ENCODE measurements at places on chromosomes 11 and 22. TPM values are rescaled to one million over a fixed set of nuclear protein-coding genes. Genes with fewer than 3 reads are reported as not detected.

The ANKK1 gene
- polyA plus RNA-seq, result 0.27 TPM

DNA sequence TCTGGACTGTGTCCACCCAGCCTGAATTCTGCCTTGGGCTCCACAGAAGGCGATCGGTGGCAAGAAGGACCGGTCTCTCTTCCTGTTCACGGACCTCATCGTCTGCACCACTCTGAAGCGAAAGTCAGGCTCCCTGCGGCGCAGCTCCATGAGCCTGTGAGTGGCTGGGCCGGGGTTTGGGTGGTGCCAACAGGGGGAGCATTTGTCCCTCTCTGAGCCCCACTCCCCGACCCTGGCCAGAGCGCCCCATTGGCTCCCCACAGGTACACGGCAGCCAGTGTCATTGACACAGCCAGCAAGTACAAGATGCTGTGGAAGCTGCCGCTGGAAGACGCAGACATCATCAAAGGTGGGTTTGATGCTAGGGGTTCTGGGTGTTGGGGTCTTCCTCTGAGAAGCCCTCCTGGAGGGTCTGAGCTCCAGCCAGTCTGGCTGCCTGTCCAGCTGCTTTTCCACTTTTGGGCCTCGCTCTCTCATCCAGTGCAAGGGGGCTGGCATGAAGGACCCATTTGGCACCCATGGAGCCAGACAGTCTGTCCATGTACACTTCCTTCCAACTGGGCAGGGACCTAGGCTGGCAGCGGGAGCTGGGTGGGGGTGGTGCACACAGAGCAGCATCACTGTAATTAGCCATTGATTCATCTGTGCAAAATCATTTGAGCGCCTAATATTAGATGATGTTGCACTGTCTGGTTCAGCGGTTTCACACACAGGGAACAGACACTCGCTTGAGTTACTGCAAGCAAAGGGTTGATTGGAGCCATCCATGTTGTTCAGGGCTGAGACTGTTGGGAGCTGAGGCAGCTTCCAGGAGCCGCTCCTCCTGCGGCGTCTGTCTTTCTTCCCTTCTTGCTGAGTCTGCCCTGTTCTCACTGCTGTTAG is 19.0 kb upstream of the RELT start:
- no peak for DNase-seq
- H3K4me1 ChIP-seq, result no peaks in the 10 kb centered on the region
- H3K27me3 ChIP-seq, result no peaks in the 10 kb centered on the region
- H3K27ac ChIP-seq, result peak overlapping the region; percentile 5

The RIMBP3C gene
- 0.04 TPM for polyA plus RNA-seq

The TBX10 gene
- polyA plus RNA-seq, result 4.9 TPM

The LMNTD2 gene
- 4.6 TPM for polyA plus RNA-seq

DNA sequence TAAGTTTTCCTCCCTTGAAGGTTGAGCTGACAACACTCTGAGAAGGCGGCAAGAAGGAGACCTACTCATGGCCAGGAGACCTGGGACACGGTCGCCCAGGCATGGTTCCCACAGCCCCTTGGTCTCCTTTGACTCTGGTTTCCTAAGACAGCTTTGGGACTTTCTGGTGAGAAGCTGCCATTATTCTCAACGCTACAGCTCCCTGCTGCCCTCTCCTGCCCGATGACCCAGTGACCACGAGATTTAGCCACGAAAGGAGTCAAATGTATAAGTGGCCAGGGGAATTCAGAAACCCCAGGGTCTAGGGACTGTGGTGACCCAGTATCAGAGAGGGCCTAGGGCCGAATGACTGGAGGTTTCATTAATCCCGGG is 699 bp upstream of the SDF2L1 start:
- no peaks in the 10 kb centered on the region for H3K27me3 ChIP-seq
- peak overlapping the region; percentile 72 for H3K27ac ChIP-seq
- H3K36me3 ChIP-seq, result peaks cover 10% of the 10 kb centered on the region
- peaks cover 16% of the 10 kb centered on the region for H3K4me1 ChIP-seq

- H3K36me3 ChIP-seq, result no peaks in the 10 kb centered on the region
- H3K4me1 ChIP-seq, result no peaks in the 10 kb centered on the region
These were observed 90.3 kb downstream of the BLID start for GRCh38 chr11:122025757-122026156.

- no peak overlapping the region for H3K4me3 ChIP-seq
- no peaks in the 10 kb centered on the region for H3K36me3 ChIP-seq
- H3K27me3 ChIP-seq, result no peaks in the 10 kb centered on the region
These were observed 128.0 kb upstream of the ANO1 start for GRCh38 chr11:69950120-69950519.

DNA sequence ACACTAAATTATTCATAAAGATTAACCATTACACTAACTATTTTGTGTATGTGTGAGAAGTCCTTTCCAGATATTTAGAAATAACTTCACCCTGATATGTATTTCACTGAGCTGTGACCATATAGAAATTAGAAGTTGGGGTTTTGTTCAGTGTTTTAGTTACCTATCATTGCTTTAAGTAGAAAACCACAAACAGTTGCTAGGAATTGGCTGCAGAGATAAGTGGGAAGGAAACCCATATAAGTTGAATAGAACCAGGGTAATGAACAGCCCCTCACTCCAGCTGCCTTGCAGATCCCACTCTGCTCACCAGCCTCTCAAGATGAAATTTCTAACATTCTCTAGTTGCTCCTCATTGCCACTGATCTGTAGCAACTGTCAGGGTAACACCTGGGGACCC is 10.3 kb downstream of the SRSF8 start:
- H3K27me3 ChIP-seq, result no peaks in the 10 kb centered on the region
- H3K4me3 ChIP-seq, result no peak overlapping the region
- DNase-seq, result no peak
- no peaks in the 10 kb centered on the region for H3K36me3 ChIP-seq

GRCh38 chr11:12105471-12105870 is 4.9 kb upstream of the MICAL2 start:
- no peak overlapping the region for H3K4me3 ChIP-seq
- no peak overlapping the region for H3K27ac ChIP-seq
- no peak for DNase-seq
- peaks cover 2% of the 10 kb centered on the region for H3K27me3 ChIP-seq

The FLRT1 gene
- polyA plus RNA-seq, result 1.9 TPM

- H3K4me1 ChIP-seq, result no peaks in the 10 kb centered on the region
- H3K4me3 ChIP-seq, result no peak overlapping the region
- no peak for DNase-seq
- H3K27ac ChIP-seq, result no peak overlapping the region
These were observed 769.6 kb downstream of the NTM start for GRCh38 chr11:132140056-132140455.
